ENCODE measurements at places on chromosomes 16 and 17.

- peak; percentile 30 for DNase-seq
Measured at GRCh38 chr16:25034911-25035310, 19.7 kb upstream of the ARHGAP17 start.

- DNase-seq = no peak
Measured at GRCh38 chr17:68634345-68634876, 33.2 kb upstream of the FAM20A start.

DNA sequence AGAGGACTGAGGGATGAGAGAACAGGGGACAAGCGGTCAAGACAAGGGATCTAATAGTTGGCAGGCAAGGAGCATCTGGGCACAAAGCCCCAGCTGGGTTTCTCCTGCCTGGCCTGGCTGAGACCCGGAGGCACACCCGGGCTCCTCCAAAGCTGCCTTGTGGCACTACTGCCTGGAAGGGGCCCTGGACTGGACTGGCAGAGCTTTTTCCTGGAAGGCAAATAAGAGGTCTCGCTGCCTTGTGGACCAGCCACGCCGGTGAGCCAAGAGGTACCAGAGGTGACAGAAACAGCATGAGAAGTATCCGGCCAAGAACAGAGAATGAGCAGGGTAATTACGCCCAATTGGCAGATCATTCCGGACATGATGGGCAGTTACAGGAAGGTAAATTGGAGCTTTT, 64.6 kb downstream of the GTF3C1 start:
- DNase-seq = no peak

DNA sequence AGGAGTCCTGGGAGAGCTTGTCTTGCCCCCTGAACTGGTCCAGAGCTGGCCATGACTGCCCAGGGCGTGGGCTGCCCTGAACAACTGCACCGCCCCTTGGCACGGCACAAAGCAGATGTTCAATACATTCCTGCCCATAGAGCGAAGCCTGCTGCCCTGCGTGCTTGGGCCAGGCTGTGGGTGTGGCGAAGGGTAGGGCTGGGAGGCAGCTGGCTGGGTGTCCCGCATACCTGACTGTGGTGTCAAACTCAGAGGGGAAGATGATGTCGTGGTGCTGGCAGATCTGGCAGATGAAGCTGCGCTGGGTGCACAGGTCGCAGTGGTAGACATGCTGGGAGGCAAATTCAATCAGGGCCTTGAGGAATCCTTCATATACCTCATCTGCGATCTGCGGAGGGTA, 124.2 kb upstream of the SMURF2 start:
- no peak for DNase-seq

- DNase-seq = peak; percentile 83
Measured at GRCh38 chr17:66661411-66662256, 173.3 kb upstream of the CACNG5 start.

DNA sequence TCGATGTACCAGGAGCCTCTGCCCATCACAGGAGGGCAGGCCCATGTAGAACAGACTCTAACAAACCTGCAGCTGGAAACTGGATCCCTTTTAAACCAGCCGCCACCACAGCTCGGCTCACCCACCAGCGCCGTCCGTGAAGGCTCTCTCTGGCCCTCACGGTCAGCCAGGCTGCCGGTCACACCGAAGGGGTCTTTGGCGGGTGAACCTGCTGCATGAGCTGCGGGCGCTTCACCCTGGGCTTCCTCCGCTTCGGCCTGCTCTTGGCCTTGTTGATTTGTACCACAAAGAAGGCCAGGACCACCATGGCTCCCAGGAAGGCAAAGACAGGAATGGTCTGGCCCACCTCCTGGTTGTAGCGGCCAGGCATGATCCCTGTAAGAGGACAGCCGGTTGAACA, 11.7 kb upstream of the SLC38A8 start:
- no peak for DNase-seq

DNA sequence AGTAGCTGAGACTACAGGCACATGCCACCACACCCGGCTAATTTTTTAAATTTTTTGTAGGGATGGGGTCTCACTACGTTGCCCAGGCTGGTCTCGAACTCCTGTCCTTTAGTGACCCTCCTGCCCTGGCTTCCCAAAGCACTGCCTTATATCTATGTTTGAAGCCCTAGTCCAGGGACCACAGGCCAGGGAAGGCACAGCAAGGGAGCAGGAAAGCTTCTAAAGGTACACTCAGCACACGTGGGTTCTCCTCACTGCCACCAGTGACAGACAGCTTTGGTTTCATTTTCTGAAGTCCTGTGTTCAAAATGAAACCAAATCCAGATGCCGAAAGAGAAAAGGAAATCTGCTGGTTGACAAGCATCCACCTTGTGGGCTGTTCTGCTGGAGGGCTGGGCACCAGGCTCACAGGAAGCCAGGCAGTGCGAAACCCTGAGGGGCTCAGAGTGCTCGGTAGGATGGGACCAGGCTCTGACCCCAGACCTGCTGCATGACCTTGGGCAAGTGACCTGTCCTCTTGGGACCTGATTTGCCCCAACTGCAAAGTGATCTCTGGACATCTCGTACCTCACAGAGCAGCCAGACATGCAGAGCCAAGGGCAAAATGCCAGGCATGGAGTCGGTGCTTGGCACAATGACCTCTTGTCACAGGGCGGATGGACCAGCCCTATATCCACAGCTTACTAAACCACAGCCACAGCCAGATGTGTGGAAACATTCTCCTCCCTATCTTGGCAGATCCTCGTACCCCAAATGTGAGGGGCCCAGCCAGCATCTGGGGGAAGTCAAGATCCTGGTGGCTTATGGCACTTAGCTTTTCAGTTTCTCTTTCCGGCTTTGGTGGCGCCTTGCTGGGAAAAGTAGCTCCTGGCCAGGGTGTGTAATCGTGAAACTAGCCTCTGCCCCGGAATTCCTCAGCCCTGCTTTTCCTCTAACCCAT, 2.8 kb upstream of the SOCS1 start:
- no peak for DNase-seq

DNA sequence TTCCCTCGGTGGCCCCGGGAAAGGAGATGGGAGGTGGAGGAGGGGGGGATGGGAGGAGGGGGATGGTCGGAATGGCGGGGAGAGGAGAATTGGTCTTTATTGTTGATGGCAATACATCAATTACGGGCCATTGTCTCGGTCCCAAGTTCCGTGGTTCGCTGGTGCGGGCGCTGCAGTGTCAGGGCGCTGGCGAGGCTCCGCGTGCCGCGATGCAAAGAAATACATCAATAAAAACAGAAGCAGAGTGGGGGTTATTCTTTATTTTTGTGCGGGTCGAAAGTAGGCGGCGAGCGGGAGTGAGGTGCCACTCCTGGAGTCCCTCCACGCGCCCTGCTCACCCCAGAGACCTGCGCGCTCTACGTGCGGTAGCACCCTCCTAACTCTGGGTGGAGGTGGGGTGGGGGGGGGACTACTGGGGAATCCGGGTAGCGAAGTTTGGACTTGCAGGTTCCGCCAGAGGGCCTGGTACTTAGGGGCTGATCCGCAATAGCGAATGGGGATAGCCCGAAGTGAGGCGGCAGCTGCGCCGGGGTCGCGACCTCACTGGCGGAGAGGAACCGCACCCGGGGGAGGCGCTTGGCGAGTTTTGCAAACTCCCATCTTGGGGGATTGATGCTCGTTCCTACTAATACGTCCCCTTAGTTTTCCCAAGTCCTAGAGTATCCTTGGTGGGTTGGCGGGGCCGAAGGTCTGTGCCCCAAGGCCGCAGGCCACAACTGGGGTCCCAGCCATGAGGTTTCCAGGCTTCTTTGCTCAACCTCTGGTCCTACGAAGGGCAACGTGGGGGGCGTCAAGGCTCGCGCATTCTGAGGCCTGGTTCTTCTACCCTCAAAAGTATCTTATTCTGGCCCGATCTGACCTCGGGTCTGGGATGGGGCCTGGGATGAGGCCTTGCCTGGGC, 3.5 kb upstream of the SALL1 start:
- no peak for DNase-seq

- no peak for DNase-seq
Measured at GRCh38 chr17:4487820-4488716, 10.6 kb upstream of the SPNS2 start.

DNA sequence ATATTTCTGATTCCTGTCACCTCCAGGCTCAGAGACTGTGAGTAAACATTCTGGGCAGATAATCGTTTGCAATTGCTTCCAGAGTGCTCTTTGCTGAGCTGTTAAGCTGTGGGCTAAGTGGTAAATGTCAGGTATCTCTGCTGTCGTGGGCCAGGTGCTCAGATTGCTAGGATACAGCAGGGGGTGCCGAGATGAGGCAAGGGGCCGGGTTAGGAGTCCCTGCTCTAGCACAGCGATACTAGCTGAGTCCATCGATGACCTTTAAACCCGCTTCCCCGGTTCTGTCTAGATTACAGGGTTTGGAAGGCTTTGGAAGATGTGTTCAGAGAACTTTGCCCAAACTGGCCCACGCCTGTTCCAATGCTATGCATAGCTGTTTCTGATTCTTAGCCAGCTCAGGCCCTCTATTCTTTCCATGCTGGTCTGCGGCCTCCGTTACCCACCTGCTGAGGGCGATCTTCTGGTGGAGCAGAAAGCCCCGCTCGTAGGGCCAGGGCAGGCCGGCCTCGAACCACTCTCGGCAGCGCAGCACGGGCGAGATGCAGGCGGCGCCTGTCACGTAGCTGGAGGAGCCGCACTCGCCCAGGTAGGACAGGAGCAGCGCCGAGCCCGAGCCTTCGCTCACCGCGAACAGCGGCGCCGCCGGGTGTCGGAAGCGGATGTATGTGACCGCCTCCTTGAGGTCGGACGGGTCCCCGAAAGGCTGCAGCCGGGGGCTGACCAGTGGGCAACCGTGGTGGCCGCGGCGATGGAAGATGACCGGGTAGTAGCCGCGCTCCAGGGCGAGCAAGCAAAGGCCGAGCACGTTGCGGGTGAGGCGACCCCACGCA, 979 bp downstream of the ABHD15 start:
- DNase-seq = no peak

GRCh38 chr17:21010705-21011596, 31.9 kb downstream of the USP22 start:
- DNase-seq = no peak

DNA sequence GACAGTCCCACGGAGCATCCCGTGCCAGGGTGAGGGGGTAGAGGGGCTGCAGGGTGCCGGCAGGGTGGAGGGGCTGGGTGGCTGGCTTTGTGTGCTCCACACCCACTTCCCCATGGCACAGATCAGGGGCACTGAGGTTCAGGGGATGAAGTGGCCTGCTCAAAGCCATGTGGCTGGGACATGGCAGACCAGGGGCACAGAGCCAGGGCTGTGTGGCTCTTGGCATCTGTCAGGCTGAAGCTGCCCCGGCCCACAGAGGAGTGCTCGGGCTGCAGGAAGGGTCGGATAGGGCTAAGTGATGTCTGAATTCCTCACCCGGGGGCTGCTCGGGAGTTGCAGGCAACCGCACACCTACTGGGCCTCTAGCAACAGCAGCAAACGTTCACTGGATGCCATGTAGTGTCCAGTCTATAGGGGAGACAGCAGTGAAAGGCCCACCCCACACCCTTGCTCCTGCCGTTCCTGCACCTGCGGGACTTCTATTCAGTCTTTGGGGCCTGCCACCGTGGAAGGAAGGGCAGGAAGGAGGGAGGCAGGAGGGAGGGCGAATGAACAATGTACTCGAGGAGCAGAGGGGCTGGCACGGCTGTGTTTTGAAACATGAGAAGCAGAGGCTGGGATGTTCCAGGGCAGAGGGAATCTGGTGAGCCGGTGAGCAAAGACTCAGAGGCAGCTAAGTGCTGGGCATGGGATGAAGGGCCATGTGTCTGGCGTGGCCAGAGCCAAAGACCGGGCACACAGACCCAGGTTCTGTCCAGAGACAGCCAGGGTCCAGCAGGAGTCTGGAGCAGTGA, 15.1 kb downstream of the SLC5A10 start:
- no peak for DNase-seq

GRCh38 chr17:65388911-65389310, 172.5 kb downstream of the AXIN2 start:
- DNase-seq = no peak

DNA sequence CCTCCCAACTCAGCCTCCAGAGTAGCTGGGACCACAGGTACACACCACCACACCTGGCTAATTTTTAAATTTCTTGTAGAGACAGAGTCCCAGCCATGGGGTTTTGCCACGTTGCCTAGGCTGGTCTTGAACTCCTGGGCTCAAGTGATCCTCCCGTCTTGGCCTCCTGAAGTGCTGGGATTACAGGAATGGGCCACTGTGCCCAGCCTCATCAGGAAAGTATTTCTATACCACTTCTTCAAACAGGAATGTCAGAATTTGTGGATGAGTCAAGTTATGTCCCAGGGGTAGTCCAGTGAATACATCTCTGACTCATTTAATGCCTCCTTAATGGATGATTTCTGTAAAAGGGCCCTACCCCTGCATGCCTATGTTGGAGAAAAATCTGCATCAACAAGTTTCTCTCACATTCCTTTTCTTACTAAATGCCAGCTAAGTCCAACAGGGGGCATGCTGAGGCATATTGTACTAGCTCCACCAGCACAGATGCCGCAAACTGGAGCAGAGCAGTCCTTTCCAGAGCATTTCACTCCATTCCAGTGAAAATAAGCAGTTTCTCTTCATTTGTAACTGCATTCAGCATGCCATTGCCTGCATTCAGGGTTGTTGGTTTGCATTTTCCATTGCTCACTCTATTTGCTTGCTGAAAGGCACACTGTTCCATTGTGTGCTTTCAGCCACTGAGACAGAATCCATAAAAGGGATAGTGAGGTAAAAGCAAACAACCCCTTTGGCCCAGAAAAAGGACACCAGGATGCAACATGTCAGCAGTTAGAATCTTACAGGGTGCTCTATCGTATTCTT, 5.3 kb upstream of the CAVIN1 start:
- DNase-seq = peak; percentile 99

DNA sequence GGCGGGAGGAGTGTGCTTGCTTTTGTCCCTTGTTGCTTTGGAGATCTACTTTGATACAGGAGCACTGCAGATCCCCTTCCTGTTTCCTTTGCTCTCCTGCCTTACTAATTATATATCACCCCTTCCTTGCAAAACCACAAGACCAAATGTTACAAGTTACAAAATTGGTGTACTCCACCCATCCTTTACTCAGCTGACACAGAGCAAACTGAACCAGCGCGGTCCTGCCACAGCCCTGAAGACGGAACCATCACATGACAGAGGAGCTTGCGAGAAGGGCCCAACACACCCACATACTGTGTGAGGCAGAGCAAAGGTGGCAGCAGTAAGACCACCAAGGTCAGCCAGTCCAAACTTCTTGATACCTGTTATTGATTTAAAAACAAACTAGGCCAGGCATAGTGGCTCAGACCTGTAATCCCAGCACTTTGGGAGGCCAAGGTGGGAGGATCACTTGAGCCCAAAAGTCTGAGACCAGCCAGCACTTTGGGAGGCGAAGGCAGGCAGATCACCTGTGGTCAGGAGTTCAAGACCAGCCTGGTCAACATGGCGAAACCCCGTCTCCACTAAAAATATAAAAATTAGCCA, 33.2 kb downstream of the CYTH1 start:
- peak; percentile 65 for DNase-seq

Data from ELR (cell line).